ENCODE measurements at places on chromosomes 11 and 22.

GRCh38 chr11:3732671-3733436 lies 61.7 kb upstream of the CHRNA10 start:
- DNase-seq = no peak

GRCh38 chr22:50011447-50012210 lies 936 bp downstream of the IL17REL start:
- DNase-seq = peak; percentile 65

- no peak for DNase-seq
These were observed 9.1 kb upstream of the OR10D3 start for GRCh38 chr11:124174001-124174583.

GRCh38 chr22:42419243-42419881 lies 12.8 kb downstream of the NFAM1 start:
- peak; percentile 36 for DNase-seq

DNA sequence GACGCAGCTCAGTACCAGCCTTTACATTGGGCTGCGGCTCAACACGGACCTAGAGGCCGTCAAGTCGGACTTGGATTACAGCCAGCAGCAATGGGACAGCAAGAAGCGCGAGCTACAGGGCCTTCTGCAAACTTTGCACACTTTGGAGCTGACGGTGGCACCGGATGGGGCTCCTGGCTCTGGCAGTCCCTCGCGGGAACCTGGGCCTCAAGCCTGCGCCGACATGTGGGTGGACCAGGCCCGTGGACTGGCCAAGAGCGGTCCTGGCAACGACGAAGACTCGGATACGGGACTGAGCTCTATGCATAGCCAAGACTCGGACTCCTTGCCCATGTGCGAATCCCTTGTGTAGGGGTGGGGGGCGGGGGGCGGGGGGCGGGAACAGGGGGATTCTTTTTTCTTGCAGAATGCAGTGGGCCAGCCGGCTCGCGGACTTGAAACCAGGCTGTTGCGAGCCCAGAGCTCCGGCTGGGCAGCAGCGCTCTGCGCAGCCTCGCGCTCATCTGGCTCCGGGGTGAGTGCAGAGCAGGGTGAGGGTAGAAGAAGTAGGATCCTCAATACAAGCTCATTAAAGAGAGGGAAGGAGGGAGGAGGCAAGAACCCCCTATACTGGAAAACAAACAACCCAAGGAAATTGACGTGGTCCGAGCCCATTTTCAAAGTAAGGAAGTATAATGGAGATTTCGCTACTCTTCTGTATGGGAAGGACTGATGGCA lies 1.8 kb downstream of the RASSF10 start:
- DNase-seq = peak; percentile 62

DNA sequence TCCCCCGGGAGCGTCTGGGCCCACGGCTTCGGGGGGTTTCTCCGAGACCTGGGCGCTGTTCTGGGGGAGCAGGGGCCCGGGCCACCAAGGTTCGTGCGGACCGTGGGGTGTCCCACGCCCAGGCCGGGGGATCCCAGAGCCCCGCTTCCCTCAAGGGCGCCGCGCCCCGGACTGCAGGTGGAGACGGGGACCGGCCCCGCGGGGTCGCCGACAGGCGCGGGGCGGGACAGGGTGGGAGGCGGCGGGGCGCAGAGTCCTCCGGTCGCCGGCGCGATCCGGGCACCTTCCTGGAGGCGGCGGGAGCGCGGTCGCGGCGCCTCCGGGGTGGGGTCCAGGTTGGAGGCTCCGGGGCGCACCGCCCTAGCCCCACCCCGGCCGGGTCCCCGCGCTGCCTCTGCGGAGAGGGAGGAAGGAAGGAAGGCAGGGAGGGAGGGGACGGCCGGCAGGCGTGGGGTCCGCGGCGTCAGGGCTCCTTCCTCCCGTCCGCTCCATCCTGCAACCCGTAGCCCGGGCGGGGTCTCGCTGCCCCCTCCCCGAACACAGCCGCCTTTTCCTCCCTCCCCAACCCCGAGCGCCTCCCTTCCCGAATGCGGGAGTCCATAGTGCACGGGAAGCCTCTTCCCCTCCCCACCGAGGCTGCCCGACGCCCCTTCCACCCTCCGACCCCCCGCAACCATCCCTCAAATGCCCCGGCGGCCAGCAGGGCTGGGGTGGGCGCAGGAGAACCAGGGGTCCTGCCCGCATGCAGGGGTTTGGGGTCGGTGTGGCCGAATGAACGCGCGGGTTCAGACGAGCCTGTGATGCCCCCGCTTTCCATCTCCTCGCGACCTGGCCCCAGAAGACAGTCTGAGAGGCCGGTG lies 4.3 kb upstream of the ZBED4 start:
- DNase-seq = peak; percentile 88

DNA sequence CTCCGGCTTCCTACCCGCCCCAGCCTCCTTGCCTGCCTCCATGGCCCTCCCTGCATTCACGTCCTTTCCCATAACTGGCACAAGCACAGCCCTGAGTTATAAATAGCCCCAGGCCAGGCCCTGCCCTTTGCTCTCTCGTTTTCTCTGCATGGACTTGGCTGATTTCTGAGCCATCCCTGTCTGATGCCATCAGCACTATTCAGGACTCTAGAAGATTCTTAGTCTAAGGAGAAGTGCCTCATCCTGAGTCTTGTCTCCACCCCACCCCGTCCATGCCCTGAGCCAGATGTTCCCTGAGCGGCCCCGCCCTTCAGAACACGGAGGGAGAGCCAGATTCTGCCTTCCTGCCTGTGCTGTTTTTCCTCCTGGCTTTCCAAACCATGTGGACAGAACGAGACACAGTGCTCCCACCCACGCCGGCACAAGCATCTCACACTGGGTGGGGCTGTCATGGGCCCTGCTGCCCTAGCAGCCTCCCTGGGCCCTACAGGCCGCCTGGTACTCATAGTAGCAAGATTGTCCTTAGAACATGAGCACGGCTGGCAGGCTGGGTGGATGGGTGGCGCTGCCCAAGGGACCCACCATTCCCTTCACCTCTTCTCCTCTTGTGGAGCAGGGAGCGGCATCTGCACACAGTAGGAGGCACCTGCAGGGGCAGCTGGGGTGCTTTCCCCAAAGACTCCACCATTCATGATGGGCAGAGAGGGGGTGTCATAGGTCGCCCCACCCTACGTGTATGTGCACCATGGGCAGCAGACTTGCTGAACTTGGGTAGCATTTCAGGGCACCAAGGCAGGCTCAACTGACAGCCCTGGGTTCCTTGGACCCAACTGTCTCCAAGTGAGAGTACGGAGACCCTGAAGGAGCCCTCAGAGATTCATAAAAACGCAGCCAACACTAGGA lies 76.9 kb downstream of the BCR start:
- peak; percentile 36 for DNase-seq

- DNase-seq = peak; percentile 80
These were observed 67.7 kb downstream of the SPON1 start for GRCh38 chr11:14029971-14030920.

GRCh38 chr11:18853086-18853720 lies 61.6 kb upstream of the PTPN5 start:
- no peak for DNase-seq

- no peak for DNase-seq
These were observed 32.1 kb downstream of the APOL5 start for GRCh38 chr22:35749808-35750207.

- DNase-seq = no peak
These were observed 19.9 kb upstream of the EMSY start for GRCh38 chr11:76424891-76425290.

DNA sequence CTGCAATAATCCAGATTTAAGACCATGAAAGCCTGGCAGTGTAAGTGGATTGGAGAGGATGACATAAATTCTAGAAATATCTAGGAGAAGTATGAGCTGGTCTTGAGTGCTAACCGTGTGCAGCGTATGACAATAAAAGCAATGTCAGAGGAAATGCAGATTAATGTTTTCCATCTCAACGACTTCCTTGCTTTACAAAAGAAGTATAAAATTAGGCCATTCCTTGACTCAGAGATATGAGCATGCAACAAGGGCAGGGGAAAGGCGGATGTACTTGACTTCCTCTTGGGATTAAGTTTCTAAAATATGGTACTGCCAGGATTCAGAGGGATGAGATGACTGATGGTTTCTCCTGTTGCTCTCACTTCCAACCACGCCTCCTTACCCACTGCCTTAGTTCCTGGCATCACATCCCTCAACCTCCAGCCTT lies 32.3 kb downstream of the ADAMTS15 start:
- no peak for DNase-seq

Measured in upper lobe of left lung (tissue), 6 donors.